Mucosa of gallbladder (tissue), 1 donor: ENCODE measurements at places on chromosomes 4 and X. TPM values are rescaled to one million over a fixed set of nuclear protein-coding genes. Genes with fewer than 3 reads are reported as not detected.

GRCh38 chr4:141642711-141643110, 6.3 kb downstream of the IL15 start:
- no peak for DNase-seq

DNA sequence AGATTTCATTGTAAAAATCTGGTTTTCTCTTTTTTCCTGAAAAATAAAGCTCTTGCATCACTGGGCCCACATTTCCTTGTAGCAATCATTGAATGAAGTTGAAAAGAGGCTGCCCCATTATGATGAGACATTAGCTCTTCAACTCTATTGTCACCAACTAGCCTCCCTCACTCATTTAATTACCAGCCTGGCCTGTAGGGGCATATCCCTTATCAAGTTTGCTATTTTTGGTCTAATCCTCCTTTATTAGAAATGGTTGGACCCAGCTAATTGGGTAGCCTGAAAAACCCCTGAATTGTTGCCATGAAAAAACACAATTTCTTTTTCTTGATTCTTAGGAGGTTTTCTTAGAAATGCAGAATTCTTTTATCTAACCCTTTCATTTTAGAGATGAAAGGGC, 164.6 kb upstream of the CASK start:
- no peak for DNase-seq

DNA sequence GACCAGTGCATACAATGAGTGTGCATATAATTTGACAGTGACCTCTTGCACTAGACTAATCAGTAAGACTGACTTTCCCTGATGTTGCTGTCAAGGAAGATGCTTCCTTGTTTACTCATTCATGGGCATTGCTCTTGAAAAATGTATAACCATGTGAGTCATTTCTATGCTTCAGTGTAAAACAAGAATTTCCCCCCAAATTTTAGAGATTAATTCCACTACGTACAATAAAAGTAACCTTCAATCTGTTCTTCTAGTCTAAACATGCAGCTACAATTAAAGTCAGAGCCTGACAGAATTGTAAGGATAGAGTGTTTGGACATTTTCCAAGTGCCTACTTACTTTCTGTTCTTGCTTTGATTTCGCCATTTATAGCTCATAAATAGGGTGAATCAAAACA, 935.7 kb downstream of the RAPGEF2 start:
- DNase-seq: no peak

- no peak for DNase-seq
Measured at GRCh38 chrX:29466456-29466855, 748.9 kb upstream of the MAGEB2 start.

- no peak for DNase-seq
Measured at GRCh38 chr4:101291198-101291597, 56.1 kb downstream of the PPP3CA start.

The C1QTNF7 gene
- 28.2 TPM for total RNA-seq

The RAB39B gene
- total RNA-seq: 1.2 TPM

The MID2 gene
- total RNA-seq: 20.9 TPM

The GPR82 gene
- 1.2 TPM for total RNA-seq
